ENCODE measurements at places on chromosomes 5 and 9.

- no peak for DNase-seq
Observed at GRCh38 chr5:180858586-180858985, 2.5 kb downstream of the ZFP62 start.

- DNase-seq: no peak
Observed at GRCh38 chr5:59187857-59188256, 605.0 kb downstream of the RAB3C start.

DNA sequence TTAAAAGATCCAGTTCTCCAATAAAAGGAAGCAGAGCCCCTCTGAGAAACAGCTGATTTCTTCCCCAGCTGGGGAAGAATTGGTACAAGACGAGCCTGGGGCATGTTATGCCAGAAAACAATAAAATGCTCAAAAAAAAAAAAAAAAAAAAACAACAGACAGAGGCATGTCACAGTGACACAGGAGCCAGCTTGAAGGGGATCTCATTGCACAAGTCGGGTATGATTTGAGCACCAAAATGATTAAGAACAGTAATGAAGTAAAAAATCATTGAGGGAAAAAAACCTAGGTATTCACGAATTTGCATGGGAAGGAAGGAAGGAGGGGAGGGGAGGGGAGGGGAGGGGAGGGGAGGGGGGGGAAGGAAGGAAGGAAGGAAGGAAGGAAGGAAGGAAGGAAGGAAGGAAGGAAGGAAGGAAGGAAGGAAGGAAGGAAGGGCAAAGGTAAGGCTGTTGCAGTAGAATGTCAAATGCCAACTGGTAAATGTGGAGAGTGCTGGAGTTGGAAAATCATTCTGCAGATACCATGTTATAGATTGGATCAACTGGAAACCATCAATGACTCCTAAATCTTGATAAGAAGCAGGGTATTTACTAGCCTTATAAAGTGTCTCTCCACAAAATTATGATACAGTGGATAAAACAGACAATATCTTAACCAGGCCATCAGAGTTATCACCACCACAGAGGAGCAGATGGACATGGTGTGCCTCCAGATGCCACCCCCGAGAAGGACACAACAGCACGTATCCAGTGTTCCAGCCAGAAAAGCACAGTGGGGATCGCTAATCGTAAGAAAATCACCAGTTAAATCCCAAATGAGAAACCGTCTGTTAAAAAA is 7.2 kb downstream of the GNA14 start:
- DNase-seq: no peak

- DNase-seq: no peak
Observed at GRCh38 chr9:93306081-93306480, 122.1 kb downstream of the WNK2 start.

DNA sequence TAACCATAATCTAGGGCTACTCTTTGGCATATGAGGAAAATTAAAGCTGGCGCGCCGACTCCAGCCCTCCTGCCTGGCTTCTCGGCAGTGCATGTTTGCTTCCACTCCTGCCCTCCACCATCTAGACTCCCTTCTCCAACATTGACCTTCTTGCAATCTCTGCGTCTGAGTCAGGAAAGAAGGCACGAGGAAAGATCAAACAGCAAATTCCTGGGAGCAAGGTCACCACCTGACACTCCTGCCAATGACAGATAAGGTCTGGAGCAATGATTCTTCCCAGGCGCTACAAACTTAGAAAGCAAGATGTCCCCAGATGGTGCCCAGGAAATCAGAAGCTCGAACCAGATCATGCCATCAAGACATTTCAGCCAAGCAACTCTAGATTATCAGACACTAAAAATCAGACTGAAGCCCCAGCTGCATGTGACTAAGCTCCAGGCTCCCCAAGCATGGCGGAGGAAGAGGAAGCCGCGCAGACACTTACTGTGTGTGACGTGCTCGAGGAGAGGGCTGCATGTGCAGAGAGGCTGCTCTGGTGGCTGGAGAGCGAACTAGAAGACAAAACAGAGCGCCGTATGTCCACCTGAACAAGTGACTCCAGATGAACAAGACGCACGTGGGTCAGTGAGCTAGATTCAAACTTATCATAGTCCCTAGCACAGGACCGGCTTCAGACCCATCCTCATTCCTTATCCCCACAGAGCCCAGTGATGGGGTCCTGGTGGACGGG is 115.3 kb downstream of the UBE2R2 start:
- DNase-seq: no peak

- DNase-seq: no peak
Observed at GRCh38 chr9:79695531-79696175, 123.9 kb downstream of the TLE4 start.

DNA sequence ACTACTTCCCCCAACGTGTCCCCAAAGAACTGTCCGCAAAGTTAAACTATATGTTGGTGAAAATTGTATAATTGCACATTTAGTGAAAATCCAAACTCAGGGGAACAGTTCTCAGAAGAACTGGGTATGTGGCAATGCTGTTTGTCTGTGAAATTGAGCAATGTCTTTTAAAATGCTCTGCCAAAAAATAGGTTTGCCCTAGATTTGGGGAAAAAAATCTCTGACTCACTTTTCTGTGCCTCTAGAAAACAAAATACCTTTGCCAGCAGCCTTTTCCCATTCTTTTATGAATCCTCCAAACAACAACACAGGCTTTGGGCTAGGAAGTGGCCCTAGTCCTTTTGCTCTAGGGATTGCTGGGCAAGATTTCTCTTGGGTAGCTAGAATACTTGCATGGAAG is 37.4 kb upstream of the ZNF608 start:
- DNase-seq: no peak

Measured in mesendoderm (in vitro differentiated cells).